ENCODE measurements at places on chromosomes 7 and 10.

DNA sequence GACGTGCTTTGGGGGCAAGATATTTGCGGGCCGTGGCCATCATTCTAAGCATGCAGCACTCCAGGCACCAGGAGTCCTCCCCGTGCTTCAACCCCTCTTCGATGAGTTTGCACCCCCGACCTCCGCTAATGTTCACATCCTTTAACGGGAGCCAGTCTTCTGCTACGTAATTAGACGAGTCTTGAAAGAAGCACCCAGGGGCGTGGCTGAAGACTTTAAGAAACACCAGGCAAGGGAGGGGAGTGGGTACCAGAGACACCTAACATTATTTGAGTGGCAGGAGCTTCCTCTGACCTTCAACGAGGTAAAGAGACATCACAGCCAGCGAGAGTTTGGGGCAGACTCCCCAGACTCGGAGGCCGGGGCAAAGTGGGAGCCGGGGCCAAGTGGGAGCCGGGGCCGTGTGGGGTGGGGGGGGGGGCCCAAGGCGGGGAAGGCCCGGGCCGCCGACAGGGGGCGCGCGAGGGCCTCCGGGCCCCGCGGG lies 31.1 kb upstream of the TOMM7 start:
- DNase-seq, result no peak

GRCh38 chr7:2072042-2072441 lies 160.7 kb downstream of the MAD1L1 start:
- DNase-seq, result no peak

DNA sequence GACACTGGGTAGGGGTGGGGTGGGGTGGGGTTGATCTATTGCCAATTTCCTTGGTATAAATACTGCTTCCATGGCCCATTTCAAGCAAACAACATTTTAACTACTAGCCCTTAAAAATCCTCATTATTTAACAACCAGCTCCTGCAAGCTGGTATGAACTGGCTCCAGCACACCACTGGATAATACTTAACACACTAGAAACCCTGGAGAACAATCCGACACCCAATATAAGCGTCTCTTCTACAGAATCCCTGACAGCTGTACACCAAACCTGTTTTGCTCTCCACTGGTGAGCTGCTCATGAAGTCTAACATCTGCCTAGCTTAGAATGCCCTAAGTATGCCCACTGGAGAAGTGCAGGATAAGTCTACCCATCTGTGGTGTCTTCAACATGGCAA lies 116.8 kb downstream of the HIPK2 start:
- DNase-seq, result no peak

GRCh38 chr7:70694971-70695794 lies 436.8 kb upstream of the GALNT17 start:
- no peak for DNase-seq

DNA sequence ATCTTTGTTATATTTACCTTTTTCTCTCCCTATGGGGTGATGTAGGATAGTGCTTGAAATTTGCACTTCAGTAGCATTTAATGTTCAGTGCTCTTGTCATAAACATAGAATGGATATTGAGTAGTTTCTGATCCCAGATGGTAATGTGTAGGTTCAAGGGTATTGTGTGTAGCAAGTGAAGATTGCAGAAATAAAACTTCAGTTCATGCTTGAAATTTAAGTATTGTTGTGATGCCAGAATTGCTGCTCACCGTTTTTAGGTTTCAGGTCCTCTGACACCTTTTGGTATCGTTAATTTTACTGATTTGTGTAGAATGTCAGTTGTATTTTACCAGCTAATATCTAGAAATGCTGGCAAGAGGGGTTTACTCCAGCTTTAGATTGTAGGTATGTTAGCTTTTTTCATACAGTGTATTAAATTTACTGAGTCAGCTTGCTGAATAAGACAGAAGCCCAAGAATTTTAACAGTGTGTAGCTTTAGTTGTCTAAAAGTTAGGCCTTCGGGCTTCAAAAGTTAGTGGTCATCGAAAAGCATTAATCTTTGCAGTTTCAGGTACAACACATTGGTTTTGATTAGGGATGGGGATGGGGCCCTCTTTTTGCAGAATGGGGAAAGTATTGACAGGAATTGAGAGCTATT lies 1.9 kb downstream of the PTEN start:
- no peak for DNase-seq

GRCh38 chr7:129607471-129608120 lies 3.9 kb upstream of the NRF1 start:
- no peak for DNase-seq

DNA sequence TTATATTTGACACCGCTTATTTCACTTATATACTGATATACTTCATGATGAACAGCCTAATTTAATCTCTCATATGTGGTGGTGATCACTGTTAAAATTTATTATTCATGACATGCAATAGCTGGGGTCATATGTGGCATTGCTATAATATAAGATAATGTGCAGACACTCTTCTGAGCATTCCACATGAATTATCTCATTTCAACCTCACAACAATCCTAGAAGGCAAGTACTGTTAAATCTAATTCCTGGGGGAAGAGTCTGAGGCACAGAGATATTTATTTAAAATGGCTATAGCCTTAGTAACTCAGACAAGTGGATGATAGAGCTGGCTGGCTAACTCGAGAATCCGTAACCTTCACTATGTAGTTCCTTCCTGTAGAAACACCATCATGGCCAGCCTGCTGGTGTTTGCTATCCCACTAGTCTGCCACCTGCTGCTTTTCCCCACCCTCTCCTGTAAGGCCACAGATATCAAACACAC lies 46.6 kb upstream of the A1CF start:
- DNase-seq, result no peak

GRCh38 chr7:128351296-128352152 lies 7.8 kb upstream of the RBM28 start:
- DNase-seq, result no peak

- DNase-seq, result no peak
Observed at GRCh38 chr7:71135663-71136062, 3.7 kb downstream of the GALNT17 start.

- DNase-seq, result no peak
Observed at GRCh38 chr7:46320956-46321355, 399.9 kb upstream of the IGFBP3 start.

DNA sequence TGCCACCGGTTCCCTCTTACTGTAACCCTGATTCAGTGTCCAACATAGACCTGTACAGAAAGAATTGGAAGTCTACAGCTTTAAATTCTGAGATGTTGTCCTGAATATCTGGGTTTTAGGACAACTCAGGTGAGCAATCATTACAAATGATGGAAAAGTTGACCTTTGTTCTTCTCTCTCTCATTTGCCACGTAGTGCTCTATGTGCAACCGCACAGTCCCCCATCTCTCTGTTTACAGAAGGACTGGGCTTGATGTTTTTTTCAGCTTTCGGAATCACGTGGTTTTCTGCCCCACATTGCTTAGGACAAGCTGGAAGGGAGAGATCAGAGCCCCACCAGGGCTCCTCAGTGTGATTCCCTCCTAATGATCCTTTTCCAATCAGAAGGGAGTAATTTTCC lies 22.2 kb downstream of the NEUROD6 start:
- DNase-seq, result no peak

DNA sequence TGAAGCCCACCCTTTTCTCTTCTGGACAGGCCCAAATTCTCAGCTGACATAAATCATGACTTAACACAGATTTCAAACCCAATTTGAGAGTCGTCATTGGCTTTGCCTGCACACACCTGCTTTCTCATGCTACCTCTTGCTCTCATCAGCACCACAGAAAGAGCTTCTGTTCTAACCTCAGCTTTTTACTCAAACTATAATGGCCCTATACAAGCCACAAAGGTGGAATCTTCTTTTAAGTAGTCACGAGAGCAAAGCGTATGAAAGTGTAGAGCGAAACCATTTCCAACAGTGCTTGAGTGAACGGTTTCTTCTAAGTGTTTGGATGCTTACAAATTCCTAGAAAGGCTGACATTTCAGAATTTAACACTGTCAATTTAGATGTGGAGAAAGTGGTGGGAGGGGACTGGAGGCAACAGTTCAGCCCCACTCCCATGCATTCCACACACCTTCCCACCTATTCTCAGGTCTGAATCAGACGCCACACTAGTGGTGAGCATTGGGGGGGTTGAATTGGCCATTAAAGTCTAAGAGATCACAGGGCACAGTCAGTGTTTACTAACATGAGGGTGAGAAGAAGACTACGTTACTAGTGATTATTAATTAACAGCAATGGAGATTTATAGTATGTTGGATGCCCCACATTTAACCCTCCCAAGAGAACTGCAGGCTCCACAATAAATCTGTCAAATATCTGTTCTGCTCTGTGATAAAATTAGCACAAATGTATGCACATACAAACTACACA lies 114.0 kb downstream of the PRKCQ start:
- DNase-seq, result no peak

DNA sequence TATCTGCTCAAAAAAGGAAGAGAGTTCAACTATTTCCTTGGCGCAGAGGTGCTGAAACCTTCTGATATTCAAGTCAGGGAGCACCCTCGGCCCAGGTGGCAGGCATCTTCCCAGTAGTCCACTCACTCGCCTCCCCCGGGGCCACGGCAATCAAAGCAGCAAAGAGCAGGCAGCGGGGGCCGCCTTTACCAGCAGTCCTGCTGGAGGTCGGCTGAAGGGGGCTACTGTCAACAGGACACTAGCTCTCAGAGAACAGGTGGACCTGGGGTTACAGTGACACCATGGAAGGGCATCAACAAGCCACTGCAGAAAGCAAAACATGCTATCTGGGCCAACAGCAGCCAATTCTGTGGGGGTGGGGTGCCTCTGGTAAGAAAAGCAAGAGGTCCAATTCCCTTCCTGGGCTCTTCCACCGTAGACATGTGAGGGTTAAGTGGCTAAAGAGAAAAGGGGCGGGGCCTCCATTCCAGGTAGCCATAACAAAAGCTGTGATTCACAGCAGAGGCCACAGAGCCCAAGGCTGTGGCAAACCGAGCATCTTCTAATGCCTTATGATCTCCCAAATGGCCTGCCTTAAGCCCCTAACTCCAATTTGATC lies 9.4 kb downstream of the FZD9 start:
- no peak for DNase-seq

- DNase-seq, result no peak
Observed at GRCh38 chr7:21346297-21346696, 81.6 kb upstream of the SP4 start.

- no peak for DNase-seq
Observed at GRCh38 chr7:46244757-46245156, 323.7 kb upstream of the IGFBP3 start.

DNA sequence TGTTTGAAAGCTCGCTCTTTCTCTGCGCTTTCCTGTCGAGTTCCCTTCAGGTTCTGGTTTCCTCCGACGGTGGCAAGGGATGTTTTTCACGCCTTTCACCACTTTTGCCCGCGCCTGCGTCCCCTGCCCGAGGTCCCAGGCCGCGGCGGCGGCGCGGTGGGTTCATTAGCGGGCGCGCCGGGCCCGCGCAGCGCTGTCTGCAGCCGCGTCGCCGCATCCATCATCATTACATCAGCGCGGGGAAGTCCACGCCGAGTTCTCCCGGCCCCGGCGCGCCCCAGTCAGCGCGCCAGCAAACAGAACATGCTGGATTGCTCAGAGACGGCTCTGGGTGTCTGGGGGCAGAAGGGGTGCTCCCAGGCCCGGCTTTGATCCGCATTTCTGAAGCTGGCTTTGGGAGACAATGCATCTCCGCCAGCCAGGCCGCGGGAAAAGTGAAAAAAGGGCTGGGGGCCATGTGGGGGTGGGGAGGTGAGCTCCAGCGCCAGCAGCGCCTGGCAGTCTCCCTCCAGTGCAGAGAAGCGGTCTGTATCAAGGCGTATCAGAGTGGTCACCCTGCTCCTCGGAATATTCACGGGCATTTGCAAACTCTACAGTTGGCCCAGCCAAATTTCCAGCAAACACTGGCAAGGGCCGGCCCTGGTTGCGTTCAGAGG lies 8.9 kb downstream of the GLI3 start:
- DNase-seq, result no peak

DNA sequence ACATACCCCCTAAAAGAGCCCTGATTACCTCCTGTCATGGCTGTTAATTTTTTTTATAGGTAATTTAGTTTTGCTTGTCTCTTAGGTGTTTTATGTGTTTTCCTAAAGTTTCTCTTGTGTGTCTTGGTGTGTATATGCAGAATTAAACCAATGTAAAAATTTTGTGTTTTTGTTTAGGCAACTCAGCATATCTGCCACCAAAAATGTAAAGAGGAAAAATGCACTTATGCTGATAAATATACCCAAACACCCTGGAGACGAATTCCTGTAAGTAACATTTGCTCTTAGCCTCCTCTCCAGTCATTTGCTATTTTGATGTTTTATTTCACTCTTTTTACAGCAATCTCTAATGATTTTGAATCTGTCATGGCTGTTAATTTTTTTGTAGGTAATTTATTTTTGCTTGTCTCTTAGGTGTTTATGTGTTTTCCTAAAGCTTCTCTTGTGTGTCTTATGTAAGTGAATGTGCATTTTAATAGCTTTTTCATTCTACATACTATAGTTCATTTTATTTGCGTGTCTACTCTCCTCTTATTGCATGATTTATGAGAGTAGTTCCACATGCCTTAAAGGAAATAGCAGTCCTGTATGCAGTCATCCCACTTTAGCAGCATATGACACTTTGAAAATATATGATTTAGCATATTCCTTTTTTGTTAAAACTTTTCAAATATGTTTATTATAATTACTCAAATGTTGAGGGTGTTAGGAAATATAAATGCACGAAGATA lies 149.2 kb downstream of the CCSER2 start:
- no peak for DNase-seq

DNA sequence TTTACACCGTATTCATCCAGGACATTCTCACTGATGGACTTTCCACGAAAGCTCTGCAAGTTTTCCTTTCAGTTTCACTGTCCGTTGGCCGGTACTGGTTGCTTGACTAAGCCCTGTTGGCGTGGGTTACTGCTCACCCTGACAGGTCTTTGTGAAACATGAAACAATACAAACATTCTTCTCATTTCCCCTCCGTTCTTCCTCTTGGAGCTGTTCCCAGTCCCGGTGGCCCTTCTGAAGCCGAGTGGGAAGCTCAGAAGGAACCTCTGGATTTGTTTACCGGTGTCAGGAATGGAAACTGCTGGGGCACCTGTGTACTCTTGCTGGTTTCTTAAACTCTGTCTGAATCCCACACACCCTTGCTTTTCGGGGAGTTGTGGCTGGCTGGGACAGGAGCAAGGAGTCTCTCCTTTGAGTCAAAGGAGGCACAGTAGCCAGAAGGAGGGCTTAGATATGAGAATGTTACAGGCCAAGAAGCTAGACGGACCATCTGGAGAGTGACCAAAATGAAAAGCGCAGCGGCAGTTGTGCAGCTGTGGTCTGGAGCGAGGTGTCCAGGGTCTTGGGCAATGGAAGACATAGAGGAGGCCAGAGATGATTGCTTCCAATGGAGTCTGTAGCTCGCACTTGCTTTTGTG lies 45.7 kb downstream of the LYZL2 start:
- DNase-seq, result peak; percentile 90

DNA sequence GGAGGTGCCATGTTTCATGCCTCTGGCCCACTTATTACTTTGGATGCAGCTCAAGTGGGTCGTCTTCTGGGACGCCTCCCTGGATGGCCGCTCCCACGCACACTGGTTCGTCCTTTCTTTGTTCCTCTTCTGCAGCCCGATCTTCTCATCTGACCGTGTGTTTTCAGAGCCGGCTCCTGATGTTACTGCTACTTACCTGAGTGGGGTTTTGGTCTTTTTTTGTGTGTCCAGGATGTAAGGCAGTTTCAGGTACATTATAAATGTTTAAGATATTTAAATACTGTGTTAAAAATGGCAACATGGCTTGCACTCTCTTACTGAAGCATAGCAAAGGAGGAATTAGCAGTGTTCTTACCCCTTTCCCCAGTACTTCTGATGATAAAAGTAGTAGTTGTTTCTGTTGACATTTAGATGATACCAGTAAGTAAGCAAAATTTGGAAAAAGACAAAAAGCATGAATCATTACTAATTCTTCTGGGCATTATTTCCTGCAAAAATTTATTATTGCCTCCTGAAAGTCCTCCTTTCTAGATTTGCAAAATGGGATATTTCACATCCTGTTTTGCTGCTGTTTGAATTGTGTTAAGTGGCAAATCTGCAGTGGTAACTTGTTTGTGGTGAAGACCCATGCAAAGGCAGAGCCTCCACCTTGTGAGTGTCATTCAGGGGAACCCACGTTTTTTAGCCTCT lies 59.4 kb downstream of the SHH start:
- no peak for DNase-seq

All from LNCaP clone FGC (cell line).